NCI-H510A treated with DMSO at 0.1 percent for 48 hours (cell line): ENCODE measurements at places on chromosomes 5 and 9.

GRCh38 chr5:168020542-168021294 lies 270.7 kb upstream of the WWC1 start:
- no peak for DNase-seq

- DNase-seq, result no peak
Measured at GRCh38 chr5:35794328-35794619, 62.4 kb upstream of the IL7R start.

- no peak for DNase-seq
Measured at GRCh38 chr9:8237096-8237495, 437.5 kb upstream of the DMAC1 start.

- no peak for DNase-seq
Measured at GRCh38 chr9:133165452-133165730, 1.7 kb upstream of the GBGT1 start.

DNA sequence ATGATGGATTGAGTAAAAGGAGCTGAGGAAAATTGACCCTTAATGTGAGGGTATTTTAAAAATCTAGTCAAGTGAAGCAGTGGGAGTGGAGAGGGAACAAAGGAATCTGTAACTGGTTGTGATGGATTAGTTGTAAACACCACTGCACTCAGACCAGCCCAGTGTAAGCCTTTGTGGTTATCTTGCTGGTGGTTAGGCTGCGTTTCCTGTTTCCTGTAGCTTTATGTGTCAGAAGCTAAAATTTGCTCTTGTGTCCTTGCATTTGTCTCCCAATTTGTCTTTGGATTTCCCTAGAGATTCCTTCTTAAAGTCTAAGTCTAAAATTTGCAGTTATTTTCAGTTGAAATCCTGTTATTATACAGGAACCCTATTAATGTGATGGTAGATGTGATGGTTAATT lies 6.3 kb downstream of the IFNA21 start:
- no peak for DNase-seq

DNA sequence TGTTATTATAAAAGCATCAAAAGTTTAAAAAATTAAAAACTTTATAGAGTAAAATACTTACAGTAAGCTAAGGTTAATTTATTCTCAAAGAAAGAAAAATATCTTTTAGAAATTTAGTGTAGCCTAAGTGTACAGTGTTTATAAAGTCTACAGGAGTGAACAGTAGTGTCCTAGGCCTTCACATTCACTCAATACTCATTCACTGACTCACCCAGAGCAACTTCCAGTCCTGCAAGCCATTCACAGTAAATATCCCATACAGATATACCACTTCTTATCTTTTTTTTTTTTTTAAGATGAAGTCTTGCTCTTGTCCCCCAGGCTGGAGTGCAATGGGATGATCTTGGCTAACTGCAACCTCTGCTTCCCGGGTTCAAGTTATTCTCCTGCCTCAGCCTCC lies 73.1 kb upstream of the FST start:
- no peak for DNase-seq
